ENCODE measurements at places on chromosomes 16 and 17. TPM values are rescaled to one million over a fixed set of nuclear protein-coding genes. Genes with fewer than 3 reads are reported as not detected.

GRCh38 chr16:16868727-16869126 is 489.8 kb downstream of the NPIPA7 start:
- no peak for DNase-seq

DNA sequence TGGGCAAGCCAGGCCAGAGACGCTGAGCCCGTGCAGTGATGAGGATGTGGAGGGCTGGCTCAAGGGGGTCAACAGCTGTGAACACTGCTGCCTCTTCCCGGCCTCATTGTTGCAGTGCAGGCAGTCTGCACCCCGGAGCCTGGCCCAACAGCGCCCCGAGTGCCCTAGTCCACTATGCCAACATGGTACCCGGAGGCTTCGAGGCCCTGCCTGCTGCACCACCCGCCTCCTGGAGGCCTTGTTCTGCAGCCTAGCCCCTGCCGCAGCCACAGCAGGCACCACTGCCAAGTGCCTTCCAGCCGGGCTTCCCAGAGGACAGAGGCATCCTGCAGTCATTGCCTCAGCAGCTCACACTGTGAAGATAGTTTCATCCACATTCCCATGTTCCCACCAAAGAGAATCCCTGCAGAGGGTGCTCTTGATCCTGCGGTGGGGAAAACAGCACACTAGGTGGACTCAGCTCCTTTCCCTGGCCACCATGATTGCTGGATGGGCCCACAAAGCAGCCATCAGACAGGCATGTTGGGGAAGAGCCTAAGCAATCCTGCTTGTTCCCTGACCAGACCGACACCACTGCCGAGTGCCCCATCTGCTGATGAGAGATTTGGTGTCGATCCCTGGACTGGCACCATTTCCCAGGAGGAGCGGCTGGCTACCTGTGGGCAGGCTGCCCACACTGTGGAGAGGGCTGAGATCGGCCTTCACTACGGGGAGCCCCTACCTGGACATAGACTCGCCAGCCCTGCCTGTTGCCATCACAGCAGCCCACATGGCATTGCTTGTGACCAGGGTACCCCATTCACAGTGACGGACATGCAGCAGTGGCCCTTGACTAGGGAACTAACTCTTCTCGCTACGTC is 44.9 kb downstream of the USP22 start:
- DNase-seq: no peak

Gene KCNJ12
- 0.02 TPM for polyA plus RNA-seq

DNA sequence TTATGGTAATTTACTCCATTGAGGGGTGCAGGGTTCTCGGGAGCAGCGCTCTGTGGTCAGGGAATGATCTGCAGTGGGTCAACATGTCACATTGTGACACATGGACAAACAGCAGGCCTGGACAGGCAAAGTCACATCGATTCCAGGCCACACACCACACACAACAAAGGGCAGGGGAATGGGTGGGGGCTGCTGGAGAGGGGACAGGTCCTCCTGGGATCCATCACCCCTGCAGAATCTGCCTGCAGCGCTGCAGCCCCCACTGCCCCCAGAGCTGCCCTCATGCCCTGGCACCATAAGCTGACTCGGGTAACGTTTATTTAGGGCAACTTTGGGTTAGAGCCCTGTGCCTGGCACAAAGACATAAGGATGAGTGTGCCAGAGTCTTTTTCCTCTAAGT is 9.1 kb downstream of the PEMT start:
- DNase-seq: no peak

Gene FBRS
- 9.0 TPM for polyA plus RNA-seq

- no peak for DNase-seq
These were observed 32.3 kb downstream of the CPPED1 start for GRCh38 chr16:12771341-12771798.
